Sigmoid colon (tissue), 7 donors: ENCODE measurements at places on chromosomes 11 and 22. TPM values are rescaled to one million over a fixed set of nuclear protein-coding genes. Genes with fewer than 3 reads are reported as not detected.
A peak's percentile ranks its signal among the peaks of the same experiment; 100 is the strongest.

CD6 gene
- 1.2 TPM for total RNA-seq

UPK3A gene
- total RNA-seq: not detected

DNA sequence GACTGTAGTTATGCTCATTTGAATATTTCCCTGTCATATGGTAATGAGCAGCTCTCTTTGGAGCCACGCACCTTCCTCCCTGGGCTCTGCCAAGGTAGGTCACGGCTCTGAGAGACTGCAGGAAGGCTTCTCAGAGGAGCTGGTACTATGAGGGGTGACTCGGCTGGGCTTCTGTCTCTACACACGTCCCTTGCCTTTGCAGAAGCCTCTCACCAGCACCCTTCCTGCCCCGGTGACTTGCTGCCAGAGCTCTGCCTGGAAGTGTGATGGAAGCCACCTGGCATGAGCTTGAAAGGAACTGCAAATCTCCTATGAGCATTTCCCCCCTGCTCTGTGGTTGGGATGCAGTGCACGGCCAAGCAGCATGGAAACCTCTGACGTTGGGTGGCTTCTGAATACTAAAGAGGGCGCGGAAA lies 74.2 kb downstream of the KIRREL3 start:
- no peak for DNase-seq

- DNase-seq: peak; percentile 80
Observed at GRCh38 chr11:8812438-8812837, 98.6 kb upstream of the AKIP1 start.

DNA sequence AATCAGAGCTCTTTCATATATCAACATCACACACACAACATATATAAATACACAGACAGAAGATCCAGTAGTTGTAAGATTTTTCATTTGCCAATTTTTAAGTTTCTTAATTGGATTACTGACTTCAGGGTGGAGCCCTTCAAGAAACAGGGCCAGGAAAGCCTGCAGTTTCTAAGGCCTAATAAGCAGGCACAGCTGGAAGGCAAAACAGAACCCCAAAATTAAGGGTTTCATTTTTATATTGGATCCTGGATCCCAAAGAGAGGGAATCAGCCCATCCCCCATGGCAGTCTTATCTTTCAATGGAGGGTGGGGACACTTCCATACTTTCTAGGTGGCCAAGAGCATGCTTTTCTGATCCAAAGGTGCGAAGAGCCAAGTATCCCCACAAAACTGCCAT lies 4.7 kb upstream of the C1QTNF6 start:
- no peak for DNase-seq

DNA sequence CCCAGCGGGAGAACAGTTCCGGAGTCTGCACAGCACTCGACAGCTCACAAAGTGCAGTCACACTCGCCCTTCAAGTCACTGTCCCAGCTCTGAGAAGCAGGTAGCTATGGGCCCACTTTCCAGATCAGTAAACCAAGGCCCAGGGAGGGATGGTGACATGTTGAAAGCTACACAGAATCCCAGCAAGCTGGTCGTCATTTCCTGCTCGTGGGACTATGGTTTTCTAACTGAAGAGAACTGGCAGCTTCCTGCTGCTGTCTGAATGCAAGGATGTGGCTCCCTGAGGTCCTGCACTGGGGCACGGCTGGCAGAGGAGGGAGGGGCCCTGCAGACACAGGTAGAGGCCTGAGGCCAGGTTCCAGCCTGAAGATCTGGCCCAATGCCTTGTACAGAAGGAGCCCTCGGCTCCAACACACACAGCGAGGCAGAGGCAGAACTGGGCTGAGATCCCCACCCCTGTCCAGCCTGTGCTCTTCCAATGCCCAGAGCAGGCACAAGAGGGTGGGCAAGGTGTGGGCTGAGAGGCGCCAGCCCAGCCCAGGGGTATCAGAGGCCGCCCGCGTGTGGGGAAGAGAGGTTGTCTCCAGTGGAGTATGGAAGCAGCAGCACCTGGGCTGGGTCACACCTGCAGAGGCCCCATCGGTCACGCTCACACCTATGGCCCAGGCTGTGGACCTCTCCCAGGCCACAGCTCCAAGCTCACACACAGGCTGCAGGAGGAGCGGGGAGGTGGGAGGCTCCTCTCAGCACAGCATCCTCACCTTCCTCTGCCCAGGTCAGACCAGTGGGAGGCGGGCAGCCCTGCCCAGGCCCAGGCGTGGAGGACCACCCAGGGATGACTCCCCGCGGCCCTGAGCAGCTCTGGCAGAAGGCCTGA lies 119.2 kb downstream of the PHF21B start:
- no peak for DNase-seq

DNA sequence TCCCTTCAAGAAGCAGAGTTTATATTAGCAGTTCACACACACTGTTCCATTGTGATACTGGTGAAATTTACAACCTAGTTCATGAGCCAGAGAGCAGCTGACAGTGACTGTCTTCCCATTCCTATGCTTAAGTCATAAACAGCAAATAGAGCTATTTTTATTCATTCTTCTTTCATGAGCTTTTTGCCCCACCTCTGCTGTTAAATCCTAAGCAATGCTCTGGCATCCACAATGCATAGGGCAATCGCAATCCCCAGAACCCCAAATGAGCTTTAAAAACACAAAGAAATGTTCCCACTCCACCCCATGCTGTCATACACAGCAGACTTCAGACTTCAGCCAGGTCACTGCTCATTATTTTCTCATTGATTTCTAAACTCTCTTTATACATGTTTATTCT lies 307.5 kb downstream of the ETS1 start:
- no peak for DNase-seq
